ENCODE measurements at places on chromosomes 4 and X.

DNA sequence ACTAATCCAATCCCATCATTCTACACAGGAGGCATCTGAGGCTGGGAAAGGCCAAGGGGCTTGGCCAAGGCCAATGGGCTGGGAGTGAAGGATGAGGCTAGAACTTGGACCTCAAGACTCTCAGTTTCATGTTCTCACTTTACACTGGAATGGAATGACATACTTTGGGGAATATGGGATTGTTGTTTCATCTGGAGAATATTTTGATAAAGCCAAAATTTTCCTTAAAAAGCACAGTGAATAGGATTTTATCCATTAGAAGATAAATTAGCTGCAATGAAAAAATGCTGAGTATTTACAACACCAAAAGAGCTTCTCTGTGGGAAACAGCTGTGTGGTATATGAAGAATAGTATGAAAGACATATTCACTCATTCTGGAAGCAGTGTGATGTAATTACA is 29.3 kb downstream of the SMIM20 start:
- no peak for DNase-seq

DNA sequence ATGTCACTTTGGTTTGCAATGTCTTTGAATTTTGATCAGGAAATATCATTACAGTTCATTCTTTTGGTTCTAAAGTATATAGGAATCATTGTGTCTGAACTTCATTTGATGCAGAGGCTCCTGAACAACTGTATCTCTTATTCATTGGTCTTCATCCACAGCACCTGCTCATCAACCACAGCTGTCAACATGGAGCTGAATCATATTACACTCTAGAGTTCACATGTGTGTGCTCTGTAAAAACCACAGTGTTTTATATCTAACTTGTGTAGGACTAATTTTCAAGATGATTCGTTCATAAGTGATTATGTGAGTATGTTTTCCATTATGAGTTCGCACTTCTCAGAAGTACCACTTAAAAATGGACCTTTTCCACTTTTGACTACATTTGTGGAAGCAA is 643.3 kb upstream of the FAM241A start:
- no peak for DNase-seq

DNA sequence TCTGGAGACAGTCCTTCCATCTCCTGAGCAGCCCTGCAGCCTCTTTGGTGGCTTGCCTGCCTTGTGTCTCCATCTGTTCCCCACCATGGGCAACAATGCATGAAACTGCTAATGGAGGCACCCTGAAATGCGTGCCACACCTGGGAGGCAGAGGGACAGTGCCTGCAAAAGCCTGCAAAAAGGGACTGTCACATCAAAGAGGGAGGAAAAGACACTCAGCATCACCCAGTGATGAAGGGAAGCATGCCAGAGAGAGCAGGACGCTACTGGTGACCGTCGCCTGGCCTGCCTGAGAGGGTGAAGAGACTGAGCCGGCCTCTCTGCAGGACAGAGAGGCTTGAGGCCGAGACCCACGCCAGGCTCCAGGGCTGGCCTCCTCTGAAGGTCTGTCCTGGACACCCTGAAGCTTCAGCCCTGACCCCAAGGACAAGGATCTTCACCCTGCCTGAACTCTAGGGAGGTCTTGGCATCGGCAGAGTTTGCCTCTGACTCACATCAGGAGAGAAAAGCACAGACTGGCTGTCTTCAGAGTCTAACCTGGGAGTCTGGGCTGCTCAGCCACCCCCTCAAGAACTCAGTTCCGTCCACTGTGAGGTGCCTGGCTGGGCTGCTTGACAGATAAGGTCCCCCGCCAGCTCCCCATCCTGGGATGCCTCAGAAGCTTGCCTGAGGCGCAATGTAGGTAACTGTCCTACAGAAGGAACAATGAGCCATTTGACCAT is 8.1 kb downstream of the ACSL1 start:
- DNase-seq = no peak

GRCh38 chr4:113524096-113524495 is 237.4 kb downstream of the CAMK2D start:
- DNase-seq = no peak

DNA sequence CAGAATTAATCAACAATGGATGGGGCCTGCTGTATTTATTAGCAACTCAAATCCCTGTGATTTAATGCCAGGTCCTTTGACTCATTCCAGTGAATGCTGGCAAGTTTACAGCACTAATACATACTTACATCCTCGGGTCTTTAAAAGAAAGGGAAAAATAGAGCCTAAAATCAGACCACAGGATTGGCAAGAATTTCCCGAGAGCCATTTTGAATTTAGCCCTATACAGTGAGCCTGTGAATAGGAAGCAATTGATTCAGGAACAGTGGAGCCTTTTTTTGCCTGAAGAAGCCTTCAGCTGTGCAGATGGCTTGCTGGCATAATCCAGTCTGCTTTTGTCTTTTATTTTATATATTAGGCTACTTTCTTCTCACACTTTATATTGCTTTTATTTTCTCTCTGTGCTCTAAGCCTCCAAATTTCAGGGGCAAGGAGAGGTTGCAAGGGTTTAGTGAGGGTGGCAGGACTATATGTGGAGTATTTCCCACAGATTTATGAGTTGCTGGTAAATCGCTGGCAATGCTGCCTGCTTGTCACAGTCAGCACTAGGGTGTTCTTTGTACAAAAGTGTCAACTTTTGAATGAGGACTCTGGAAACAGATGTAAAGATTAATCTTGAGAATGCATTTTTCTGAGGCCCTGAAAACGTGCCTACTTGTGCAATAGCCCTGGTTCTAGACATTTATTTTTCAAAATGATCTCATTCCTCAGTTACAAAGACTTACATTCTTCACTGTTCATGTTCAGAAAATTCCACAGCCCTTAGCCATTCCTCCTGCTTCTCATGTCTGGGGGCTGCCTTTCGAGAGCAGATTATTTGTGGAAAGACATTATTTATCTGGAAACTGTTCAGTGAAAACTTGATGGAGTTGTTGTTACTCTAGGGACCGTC is 303.5 kb downstream of the SPRY1 start:
- DNase-seq = no peak

GRCh38 chr4:39892988-39893692 is 84.6 kb downstream of the PDS5A start:
- DNase-seq = no peak

DNA sequence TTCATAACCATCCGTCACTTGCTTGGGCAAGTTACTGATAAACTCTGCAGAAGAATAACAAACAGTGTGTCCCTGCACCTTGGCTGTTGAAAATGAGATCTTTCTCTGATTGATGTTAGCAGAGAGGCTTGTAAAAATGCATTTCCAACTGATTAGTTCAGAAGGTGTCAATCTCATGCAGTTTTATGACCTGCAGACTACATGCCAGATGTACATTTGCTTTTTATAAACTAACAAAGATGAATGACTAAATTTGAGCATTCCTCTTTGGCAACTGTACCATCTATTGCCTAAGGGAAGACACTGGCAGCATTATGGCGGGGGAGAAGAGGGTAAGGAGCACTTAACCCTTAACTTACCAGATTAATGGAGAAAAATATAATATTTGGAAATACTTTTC is 192.8 kb downstream of the DCTD start:
- no peak for DNase-seq

DNA sequence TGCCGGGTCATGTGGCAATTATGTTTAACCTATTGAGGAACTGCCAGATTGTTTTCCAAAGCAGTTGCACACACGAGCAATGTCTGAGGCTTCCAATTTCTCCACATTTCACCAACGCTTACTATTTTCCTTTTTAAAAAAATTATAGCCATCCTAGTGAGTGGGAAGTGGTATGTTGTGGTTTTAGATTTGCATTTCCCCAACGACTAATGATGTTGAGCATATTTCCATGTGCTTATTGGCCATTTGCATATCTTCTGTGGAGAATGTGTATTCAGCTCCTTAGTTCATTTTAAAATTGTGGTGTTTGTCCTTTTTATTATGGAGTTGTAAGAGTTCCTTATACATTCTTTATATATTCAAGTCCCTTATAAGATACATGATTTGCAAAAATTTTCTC is 60.2 kb downstream of the MTMR1 start:
- DNase-seq = no peak

DNA sequence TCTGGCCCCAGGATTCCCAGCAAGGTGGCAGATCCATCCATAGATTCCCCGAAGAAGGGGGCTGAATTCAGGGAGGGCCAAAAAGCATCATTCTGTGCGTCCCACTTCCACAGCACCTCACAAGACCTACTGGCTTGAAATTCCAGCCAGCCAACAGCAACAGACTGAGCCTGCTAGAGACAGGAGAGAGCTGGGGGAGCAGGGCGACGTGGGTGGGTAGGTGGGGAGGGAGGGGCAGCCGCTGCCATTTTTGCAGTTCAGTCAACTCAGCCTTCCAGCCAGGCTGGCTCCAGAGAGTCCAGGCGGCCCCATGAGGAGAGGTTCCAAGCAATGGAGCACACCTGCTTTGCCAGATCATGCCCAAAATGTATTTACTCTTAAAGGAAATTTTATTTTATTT is 117.6 kb upstream of the DCAF12L1 start:
- DNase-seq = no peak

DNA sequence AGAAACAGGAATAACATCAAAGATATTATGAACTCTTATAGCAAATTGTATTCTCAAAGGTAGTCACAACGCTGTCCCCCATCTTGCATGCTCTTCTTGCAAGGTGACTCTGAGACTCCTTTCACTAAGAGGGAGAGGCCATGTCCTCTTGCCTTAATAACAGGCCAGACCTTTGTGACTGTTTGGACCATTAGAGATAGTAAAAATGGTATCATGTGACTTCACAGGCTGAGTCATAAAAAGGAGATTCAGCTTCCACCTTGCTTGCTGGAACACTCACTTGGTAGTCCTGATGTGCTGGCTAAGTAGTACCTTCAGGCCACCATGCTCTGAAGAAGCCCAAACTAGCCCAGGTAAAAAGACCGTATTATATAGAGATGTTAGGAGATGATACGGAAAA is 143.8 kb downstream of the FBXW7 start:
- no peak for DNase-seq

GRCh38 chr4:93063325-93063724 is 759.6 kb downstream of the GRID2 start:
- no peak for DNase-seq

DNA sequence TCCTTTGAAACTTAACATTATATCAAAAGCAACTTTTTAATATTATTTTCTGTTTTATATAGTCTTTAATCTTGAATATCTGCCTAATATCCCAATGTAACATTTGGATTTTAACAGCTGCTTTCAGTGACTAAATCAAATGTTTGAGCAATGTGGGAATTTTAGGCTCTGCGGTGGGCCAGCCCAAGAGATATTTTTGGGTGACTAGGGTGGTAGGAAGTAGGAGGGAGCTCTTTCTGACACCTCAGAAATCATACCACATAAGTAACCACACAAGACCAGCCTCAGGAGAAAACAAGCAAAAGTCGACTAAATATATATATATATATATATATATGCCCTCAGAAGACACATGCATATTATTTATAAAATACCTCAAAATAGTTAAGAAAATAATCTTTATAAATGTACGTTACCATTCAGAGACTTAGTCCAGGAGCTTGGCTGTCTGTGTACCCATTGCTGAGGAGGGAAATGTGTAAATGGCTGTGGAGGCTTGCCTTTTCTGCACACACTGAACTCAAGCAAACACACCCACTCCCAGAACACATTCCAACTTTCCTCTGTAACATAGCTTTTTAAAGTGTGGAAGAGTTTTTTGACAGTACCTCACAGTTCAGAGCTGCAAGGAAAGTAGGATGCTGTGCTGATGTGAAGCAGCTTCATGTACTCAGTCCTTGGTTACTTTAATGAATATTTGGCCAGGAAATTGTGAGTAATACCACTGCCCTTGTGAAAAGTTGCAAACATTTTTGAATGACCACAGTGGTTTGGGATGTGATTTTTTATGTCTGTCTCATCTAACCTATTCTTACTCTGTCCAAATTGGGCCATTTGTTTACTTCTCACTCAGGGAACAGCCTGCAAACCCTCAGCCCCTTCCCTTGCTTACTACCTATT is at the start of gene RTL3:
Gene RTL3, minus strand, starts transcription at position 484 of the 900 bp plus-strand sequence. CDS start 908 bp downstream, outside the sequence.
- no peak for DNase-seq

DNA sequence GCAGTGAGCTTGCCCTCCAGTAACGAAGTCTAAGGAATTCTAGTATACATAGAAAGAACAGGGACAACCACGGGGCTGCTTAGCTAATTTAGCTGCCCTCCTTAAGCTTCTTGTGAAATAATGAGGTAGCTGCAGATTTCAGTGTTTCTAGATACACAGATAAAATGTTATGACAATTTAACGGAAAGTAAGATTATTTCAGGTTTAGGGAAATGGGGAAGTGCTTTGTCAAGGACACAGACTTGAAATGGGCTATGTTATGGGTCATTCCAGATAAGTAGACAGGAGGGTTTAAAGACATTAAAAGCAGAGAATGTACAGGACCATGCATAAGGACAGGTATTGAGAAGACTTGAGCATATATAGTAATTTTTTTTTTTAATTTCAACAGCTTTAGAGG is 34.2 kb upstream of the ZNF518B start:
- DNase-seq = no peak

GRCh38 chr4:169758401-169758962 is 738 bp upstream of the HPF1 start:
- no peak for DNase-seq

DNA sequence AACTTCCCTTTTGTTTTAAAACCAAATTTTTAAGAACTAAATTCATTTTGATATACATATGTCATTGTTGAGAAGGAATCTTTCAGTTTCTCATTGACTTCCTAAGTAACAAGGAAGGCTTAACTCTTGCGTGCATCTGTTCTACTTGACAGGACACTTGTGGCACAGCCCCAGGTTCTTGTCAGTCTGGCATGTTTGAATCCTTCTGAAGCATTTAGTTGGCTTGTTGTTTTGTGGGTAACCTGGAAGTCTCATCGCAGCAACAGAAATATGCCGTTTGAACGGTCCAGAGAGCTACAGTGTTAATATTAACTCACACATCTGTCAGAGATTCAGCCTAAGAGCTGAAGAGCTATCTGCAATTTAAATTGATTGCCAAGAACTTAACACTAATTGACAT is 76.0 kb downstream of the GLRA3 start:
- DNase-seq = no peak

GRCh38 chrX:32966821-32967355 is 244.5 kb downstream of the DMD start:
- no peak for DNase-seq

DNA sequence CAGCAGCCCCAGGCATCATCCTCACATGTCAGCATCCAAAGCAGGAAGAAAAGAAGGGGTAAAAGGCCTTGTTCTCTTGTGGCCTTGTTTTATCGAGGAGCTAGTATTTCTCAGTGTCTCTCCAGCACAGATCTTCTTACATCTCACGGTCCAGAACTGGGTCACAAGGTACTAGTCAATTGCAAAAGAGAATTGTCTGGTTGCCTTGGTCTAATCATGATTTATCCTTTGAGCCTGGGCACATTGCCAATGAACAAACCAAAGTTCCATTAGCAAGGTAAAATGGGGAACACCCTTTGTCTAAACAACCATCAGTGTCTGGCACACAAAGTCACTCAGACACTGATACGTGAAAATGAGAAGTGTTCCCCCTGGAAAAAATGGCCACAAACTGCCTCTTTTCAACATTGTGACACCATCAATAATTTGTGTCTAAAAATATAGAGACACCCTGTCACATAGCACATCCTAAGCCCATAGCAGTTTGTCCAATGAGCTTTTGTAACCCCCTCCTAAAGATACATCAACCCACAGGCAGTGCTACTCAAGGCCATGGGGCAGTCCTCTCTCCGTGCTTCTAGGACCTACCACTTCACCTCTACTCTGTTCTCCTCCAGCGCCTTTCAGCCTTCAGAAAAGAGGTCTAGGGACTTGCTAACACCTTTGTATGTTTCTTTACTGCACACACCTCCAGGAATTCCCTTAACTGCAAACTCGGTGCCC is 534.4 kb downstream of the MID1IP1 start:
- no peak for DNase-seq

- DNase-seq = no peak
Measured at GRCh38 chr4:123804196-123804721, 407.7 kb downstream of the SPRY1 start.

Measured in uterus (tissue), 4 donors.